Hypothalamus (tissue), 51 donors: ENCODE measurements at places on chromosomes 6 and 20.

DNA sequence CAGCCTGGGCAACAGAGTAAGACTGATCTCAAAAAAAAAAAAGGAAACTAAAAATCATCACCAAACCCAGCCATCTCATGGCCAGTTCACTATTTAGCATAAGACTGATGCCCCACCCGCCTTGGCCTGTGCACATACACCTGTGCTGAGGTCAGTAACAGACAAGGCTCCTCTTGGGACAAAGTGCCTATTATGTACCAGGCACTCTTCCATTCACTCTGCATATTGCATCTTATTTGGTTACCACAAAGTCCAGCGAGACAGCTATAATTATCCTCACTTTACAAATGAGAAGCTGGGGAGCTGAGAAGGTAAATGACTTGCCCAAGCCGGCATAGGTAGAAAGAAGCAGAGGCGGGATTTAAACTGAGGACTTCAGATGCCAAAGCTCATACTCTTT lies 3.8 kb downstream of the PTPRT start:
- no peak for DNase-seq

DNA sequence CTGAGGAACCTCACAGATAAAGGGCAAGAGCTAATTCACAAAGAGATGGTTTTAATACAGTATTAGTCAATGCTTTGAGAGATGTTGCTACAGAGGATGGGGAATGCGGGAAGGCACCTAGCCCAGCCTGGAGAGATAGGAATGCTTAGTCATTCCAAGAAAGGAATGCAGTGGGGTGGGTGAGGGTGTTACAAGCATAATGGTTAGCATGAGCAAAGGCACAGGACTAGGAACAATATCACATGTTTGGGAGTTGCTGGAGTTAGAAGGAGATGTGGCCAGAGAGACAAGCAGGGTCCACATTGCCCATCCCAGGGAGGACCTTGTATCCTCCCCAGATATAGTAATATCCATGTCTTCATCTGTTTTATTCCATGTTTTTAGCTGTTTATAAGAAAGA lies 107.0 kb upstream of the OGFRL1 start:
- DNase-seq = no peak

- DNase-seq = peak; percentile 31
These were observed 420 bp downstream of the SOX4 start for GRCh38 chr6:21593927-21594415.

DNA sequence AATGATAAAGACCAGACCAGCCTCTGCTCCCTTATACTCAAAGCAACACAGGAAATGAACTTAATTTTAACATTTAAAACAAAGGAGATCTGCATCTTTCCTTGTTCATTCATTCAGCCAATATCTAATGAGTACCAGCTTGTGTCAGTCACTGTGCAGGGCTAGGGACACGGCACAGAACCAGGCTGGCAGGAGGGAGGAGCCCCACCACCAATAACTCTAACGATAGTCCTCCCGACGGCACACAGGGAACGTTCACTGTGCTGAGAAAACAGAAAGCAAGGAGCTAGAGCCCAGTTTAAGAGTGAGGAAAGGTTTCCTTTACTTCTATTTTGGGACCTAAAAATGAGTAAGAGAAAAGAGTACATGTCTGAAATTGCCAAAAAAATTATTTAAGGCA lies 9.9 kb downstream of the ETV7 start:
- no peak for DNase-seq

- no peak for DNase-seq
These were observed 36.1 kb downstream of the GMDS start for GRCh38 chr6:2209226-2209809.

DNA sequence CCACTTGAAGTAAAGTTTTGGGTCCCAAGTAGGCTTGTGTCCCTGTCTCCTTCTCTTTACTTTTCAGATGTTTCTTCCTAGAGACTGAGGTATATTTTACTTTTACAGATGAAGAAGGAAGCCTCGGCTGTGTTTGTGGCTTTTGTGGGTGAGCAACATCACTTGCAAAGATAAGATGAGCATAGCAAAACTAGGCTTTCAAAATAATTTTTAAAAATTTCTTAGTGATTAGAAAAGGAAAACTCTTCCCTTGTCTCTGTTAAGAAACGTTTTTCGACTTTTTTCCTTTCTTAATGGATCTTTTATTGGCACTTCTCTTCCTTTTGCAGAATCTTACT lies 7.6 kb downstream of the PTPN1 start:
- DNase-seq = no peak

- no peak for DNase-seq
These were observed 13.7 kb downstream of the ACOT13 start for GRCh38 chr6:24680582-24680981.

- DNase-seq = no peak
These were observed 8.4 kb upstream of the EPB41L1 start for GRCh38 chr20:36145877-36146707.

DNA sequence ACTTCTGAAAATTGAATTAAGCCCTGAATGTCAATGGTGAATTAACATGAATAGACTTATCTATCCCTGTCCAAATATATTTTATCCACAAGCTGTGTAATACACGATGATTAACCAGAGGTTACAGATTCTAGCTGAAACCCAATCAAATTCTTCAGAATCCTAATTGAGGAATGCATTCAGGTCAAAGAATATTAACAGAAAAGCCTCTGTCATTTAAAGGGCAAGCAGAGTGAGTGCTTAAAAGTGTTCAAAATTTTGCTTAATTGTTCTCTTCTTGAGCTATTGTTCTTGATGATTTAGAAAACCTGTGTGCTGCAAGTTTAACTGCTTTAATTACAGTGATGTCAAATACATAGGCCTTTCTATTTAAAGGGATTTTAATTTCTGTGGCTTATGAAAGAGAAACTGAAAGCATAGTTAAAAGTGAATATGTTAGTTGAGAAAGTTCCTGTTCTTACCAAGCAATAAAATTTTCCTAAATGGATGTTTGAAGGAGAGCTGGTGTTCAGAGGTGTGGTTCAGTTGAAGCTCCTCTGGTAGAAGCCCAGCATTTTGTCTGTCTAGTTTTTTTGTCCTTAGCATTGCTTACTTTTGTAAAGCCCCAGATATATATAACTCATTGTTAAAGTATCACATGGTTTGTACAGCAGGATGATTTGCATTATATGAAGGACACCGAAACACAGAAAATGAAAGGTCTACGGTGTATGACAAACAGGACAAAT lies 466.3 kb upstream of the PLCB4 start:
- no peak for DNase-seq

- no peak for DNase-seq
These were observed 544.7 kb downstream of the CDH26 start for GRCh38 chr20:60502881-60503280.

DNA sequence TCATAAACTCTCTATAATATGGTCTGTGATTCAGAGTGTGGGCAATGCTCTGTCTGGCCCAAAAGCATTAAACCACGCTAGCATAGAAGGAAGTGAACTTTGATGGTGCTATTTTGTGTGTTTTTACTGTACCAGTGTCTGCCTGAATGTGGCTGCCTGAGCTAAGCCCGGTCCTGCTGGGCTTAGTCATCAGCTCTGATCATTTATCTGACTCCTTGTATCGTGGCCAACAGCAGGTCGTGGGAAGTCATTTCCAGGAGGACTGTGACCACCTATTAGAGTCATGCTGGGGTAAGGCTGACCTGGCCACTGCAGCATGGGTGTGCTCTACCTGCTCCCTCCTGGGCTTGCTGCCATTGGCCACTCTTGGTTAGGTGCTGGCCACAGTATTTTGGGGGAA lies 239.1 kb upstream of the CEP162 start:
- no peak for DNase-seq

GRCh38 chr6:86448398-86448797 lies 488.9 kb upstream of the HTR1E start:
- no peak for DNase-seq

DNA sequence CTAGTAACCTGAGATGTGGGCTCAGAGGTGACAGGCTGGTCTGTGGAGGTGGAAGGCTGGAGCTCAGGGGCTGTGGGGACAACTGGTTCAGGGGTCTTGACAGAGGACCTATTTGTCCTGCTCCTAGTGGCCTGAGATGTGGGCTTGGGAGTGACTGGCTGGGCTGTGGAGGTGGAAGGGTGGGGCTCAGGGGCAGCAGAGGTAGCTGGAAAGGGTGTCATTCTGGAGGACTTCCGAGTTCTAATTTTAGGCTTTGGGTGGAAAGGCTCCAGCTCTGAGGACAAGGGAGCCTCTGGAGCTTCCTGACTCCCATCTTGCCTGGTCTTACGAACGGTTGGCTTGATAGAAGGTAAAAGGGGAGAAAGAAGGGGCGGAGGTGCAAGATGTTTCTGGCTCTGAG lies 11.5 kb downstream of the MDC1 start:
- DNase-seq = no peak

GRCh38 chr6:21914121-21914973 lies 320.8 kb downstream of the SOX4 start:
- DNase-seq = no peak

- DNase-seq = no peak
These were observed 15.6 kb downstream of the PM20D2 start for GRCh38 chr6:89161326-89162046.

- DNase-seq = no peak
These were observed 328.4 kb downstream of the BCKDHB start for GRCh38 chr6:80434691-80435350.

DNA sequence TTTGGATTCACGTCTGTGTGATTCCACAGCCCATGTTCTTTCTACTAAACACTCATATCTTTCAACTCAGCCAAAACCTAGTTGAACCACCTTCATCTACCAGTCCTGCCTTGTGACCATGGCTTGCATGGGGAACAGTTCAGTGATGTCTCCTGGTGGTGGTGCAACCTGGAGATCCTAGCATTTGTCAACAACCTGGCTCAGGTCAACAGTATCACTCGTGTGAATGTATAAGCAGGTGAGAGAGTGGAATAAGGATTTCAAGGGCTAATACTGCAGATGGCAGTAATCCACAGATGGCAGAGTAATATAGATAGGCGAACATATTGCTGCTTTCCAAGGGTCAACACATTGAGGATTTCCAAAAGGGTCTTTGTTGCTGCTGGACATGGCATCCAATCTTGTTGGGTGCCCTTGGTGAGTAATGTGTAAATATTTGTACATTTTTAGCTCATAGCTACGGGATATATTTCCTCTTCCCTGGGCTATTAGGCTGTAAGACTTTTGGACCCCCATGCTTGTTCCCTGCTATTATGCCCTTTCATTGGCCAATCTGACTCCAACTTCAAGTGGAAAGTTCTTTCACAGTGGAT lies 13.4 kb downstream of the PBOV1 start:
- no peak for DNase-seq

GRCh38 chr20:17493173-17493572 lies 38.0 kb downstream of the BFSP1 start:
- DNase-seq = no peak

GRCh38 chr6:109841869-109842268 lies 136.2 kb upstream of the GPR6 start:
- no peak for DNase-seq

- no peak for DNase-seq
These were observed 49.3 kb upstream of the ARID1B start for GRCh38 chr6:156727715-156728385.

DNA sequence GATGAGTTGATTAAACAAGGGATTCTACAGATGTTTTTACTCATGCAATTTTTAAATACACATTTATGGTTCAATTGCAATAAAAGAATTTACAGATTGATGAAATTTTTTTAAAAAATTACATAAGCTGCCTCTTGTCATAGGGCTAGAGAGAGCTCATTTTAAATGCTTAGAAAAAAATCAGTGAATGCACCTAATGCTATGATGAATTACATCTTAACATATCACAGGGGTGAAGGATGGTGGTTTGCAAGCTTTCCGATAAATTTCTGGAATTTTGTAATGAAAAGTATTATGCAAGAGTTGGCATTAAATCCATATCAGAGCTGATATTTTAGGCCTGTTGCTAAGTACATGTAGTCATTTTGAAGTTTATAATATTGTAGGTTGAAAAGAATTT lies 29.6 kb downstream of the DSE start:
- no peak for DNase-seq

- DNase-seq = no peak
These were observed 31.5 kb upstream of the TBC1D32 start for GRCh38 chr6:121365536-121366521.

DNA sequence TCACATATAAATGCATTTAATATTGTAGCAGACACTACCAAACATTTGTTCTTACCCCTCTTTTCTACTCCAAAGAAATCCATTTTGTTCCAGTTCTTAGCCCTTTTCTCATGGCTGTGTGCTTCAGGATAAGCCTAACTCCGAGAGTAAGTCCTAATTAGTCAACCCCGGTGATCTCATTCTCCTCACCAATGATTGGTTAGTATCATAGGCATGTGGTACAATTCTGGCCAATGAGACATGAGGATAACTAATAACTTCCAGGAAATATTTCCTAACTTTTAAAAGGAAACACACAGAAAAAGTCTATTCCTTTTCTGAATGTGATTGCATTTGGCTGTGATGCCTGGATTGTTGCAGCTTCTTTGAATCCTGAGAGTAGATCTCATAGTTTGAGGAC lies 116.0 kb downstream of the GPR63 start:
- DNase-seq = no peak

GRCh38 chr6:159007510-159007909 lies 7.5 kb upstream of the RSPH3 start:
- no peak for DNase-seq

GRCh38 chr6:431986-432385 lies 40.4 kb downstream of the IRF4 start:
- no peak for DNase-seq

GRCh38 chr6:164206807-164207423 lies 792.4 kb downstream of the QKI start:
- no peak for DNase-seq

GRCh38 chr6:41519745-41520699 lies 26.2 kb upstream of the FOXP4 start:
- DNase-seq = no peak

DNA sequence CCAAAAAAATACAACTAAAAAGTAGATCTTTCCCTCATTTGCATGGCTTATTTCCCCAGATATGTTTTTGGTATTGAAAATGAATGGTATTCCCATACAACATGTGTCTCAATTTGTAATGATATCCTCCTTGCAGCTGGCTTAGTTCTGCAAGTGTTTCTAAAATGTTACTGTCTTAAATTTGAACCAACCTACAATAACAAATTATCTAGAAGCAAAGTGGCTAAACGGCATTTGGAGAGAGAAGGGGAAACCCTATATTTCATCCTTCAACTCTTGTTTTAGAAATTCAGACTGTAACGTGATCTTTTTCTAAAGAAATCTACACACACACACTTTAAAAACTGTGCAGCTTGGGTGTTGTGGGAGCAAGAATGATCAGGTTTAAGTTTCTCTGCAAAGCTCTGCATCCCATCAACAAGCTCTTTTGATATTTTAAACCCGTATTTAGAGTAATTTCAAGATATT lies 153.0 kb downstream of the SOBP start:
- DNase-seq = no peak
